ENCODE measurements at places on chromosomes 11 and 22.
A peak's percentile ranks its signal among the peaks of the same experiment; 100 is the strongest.

- no peak for DNase-seq
Observed at GRCh38 chr22:48779661-48780596, 1047.7 kb downstream of the BRD1 start.

GRCh38 chr22:48277868-48278581 is 1515.6 kb downstream of the TBC1D22A start:
- no peak for DNase-seq

DNA sequence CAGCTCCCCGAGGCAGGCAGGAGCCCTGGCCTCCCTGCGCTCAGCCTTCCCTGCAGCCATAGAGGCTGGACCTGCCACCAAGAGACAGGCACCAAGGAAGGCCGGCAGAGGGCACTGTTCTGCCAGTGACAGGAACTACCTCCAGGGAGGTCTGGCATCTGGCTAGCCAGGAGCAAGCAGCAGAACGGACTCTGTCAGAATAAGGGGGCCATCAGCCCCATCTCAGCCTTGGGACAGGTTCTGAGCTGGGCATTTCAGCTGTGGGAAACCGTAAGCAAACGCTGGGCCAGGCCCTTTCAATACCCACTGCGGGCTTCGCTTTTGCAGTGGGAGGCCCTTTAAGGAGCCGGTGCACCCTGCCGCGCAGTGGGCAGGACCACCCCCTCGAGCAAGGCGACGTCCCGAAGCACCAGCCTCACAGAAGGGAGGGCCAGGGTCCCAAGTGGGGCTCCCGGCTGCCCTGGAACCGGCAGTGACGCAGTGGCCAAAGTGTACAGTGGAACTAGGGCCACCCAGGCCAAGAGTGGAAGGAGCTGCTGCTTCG is 18.2 kb downstream of the IFT27 start:
- peak; percentile 57 for DNase-seq

DNA sequence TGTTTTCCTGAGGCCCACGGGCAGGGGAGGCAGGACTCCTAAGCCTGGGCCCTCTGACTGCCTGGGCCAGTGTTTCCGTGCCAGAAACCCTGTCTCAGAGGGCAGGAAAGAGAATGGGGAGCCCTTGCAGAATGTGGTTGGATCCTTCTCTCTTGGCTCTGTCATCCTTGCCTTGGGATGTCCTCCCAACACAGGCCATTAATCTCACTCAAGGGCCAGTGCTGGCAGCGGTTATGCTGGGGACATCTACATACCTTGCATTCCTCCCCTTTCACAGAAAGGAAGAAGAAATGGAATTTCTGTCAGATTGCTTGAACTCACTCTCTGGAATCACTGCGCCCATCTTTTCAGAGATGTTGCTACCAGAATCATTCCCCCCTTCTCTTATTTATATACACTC is 296.9 kb downstream of the KIRREL3 start:
- no peak for DNase-seq

DNA sequence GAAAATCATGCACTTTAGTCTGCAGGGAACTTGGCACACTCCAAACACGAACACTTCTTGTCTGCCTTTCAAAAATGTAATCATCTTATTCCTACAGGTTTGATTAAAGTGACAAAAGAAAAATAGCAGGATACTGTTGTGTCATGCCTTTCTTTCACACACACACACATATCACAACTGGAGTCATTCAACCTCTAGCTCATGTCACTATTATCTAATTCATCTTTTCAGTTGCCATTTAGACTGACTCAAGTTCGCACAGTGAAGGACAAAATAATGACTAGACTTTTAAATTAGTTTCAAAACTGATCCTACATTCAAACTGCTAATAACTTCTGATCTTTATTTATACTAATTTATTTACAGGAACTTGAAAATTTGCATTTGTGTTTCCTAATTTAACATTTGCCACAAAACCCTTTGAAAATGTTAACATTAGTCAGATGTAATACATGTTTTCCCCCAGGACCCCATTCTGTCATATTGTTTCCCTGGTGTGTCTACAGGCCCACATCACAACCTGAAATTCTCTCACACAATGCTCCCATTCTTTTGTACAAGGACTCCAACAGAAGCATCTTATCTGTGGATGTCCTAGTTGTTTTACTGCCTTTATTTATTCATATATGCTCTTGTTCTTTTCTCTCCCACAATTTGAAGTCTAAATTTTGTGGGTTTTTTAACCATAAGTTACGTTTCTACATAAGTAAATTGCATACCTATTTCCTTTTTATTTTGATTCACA is 171.1 kb downstream of the GRIA4 start:
- no peak for DNase-seq

- no peak for DNase-seq
Observed at GRCh38 chr11:63551091-63551888, 11.9 kb downstream of the PLAAT2 start.

- DNase-seq = no peak
Observed at GRCh38 chr11:108852701-108853100, 187.8 kb downstream of the DDX10 start.

GRCh38 chr11:118892514-118892913 is 8.8 kb downstream of the CXCR5 start:
- no peak for DNase-seq

DNA sequence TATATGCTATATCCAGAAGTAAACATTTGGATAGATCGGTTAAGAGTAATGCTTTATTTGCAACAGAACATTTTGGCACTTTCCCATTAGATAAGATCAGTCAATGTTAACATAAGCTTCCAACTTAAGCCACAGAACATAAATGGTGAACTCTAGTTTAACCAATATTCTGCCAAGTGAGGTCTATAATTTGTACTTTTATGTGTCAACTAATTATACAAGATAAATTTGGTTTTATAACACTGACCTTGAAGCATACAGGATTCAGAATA is 23.5 kb upstream of the BLID start:
- DNase-seq = no peak

DNA sequence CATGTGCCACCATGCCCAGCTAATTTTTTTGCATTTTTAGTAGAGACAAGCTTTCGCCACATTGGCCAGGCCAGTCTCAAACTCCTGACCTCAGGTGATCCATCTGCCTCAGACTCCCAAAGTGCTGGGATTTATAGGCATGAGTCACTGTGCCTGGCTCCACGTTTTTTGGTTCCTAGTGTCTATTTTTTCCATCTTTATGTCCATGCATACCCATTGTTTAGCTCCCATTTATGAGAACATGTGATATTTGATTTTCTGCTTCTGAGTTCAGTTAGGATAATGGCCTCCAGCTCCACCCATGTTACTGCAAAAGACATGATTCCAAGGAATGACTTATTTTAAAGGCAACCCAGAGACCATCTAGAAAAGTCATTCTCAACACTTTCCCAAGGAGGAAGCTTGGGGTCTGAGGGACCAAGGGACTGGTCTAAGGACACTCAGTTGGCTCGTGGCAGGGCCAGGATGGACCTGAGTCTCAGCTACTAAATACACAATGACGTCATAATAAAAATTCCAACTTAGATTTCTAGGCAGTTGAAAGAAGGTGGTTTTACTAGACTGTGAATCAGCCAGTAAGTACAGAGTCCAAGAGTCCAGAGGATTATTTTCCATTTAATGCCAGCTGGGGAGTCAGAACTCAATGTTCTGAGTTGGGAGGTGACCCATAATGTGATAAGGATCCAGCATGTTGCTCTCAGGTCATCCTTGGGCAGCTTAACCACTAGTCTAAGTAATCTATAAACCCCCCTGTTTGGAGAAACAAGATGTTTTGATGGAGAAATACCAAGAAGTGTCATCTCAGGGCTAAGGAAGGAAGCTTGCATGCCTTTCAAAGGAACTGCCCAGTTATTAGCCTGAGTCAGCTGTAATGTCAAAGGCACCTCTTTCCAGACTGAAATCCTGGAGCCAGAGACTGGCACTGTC is 39.4 kb downstream of the ABTB2 start:
- no peak for DNase-seq

DNA sequence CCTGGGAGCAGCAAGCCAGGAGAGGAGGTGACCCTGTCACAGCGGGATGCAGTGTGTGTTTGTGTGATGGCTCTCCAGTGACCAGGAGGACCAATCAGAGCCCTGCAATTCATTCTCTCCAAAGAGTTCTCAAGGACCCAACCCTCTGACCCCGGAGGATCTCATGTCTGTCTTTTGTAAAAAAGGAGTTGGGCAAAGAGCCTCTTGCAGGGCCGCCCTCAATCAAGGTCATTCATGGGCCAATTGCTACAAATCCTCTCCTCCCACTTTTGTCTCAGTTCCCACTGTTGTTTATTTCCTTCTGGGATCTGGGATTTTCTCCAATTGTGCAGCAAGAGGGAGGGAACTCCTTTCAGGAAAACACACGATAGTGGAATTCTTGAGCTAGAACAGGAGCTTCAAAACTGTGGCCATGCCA is 4.0 kb downstream of the TECTA start:
- DNase-seq = no peak

DNA sequence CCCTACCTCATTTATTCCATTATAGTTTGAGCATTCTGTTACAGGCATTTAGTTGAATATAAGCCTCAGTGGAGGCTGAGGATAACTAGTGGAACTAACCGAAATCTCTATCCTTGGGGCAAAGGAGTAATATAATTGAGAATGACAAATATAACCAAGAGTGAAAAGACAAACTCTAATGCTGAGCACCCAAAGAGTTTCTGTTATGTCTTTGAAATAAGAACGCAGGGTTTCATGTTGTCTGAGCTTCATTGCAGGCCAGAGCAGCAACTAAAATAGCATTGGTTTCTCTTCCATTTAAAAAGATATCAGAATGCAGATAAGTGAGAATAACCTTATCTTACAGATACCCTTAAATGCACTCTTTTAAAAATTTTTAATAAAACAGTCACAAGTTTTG is 131.8 kb downstream of the SBF2 start:
- DNase-seq = no peak

- DNase-seq = no peak
Observed at GRCh38 chr11:100892886-100893285, 205.8 kb downstream of the ARHGAP42 start.

GRCh38 chr11:61780581-61781162 is 11.7 kb downstream of the TMEM258 start:
- DNase-seq = no peak

DNA sequence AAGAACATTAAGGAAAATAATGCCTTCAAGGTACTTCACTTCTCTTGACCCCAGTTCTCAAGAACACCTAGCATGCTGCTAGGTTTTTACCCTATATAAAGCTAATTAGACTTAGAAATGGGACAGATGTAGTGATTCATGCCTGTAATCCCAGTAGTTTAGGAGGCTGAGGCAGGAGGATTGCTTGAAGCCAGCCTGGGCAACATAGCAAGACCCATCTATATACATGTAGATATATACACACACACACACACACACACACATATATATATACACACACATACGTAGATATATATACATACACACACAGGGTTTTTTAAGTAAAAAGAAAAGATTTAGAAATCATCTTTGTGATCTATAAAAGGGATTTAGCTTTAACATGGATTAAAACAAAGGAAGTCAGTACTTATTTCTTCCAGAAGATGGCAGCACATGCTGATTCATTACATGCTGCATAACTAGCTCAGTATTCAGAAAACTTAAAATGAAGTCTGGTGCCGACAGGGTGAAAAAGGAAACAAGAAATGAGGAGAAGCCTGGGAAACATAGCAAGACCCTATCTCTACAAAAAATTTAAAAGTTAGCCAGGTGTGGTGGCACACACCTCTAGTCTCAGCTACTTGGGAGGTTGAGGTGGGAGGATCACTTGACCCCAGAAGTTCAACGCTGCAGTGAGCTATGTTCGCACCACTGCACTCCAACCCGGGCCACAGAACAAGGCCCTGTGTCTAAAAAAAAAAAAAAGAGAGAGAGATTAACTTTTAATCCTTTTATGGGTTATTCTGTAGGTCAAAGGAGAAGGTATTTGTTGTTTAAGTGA is 28.5 kb upstream of the RBX1 start:
- peak; percentile 23 for DNase-seq

GRCh38 chr11:126809514-126810289 is 190.9 kb downstream of the KIRREL3 start:
- no peak for DNase-seq

- no peak for DNase-seq
Observed at GRCh38 chr11:34407121-34407813, 31.5 kb upstream of the CAT start.

DNA sequence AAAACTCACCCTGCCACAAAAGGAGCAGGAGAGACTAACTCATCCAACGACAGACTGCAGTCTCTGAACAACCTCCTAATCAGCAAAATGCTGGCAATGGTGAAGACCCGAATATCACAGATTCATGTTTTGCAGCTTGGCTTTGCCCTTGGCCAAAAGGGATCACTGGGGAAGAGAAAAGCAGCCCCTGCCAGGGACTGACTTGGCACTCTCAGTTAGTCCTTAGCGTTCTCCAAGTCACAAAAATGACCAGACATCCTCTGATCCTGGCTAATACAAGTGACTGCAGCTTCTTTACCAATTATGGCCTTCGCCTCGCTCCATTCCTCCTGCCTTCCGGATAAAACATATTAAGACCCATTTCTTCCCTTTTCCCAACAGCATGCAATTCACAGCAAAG is 22.4 kb upstream of the CHST1 start:
- DNase-seq = no peak

- DNase-seq = no peak
Observed at GRCh38 chr11:74971424-74971823, 17.3 kb upstream of the NEU3 start.

- DNase-seq = no peak
Observed at GRCh38 chr11:6480299-6480914, 724 bp downstream of the ARFIP2 start.

DNA sequence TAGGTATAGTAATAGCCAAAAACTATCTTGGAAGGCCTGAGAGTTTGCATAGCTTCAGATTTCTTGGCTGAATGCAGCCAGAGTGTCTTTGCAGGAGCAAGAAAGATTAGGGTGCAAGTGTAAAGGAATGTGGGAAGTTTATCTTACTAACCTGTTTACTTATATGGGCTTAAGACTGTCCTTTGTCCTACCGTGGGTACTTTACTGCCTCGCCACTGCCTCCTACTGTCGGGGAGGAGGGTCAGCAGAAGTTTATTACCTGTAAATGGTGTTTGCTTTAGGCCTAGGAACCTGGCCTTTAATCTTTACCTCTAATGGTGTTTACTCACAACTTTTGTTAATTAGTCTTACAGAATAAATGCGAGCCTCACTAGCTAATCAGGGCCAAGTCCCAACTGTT is 633.8 kb downstream of the DLG2 start:
- no peak for DNase-seq

DNA sequence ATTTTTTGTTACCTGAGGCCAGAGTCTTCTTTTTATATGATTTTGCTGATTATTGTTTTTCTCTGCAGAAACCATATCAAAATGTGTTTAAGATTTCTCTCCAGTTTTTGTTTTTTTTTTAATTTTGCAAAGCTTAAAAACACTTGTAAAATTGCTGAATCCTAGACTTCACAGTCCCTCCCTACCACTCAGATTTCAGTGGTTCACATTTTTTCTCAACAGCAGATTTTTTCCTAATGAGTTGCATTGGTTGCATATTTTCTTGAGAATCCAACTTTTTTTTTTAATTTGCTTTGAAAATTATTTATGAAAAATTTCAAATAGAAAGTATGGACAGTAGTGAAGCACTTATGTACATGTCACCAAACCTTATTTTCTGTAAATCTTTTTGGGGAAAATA is 5.8 kb downstream of the ARL14EP start:
- DNase-seq = no peak

GRCh38 chr11:123393312-123393927 is 36.6 kb upstream of the GRAMD1B start:
- DNase-seq = no peak

All from HL-60 (cell line).